ENCODE measurements at places on chromosomes 5 and 9. TPM values are rescaled to one million over a fixed set of nuclear protein-coding genes. Genes with fewer than 3 reads are reported as not detected.

DNA sequence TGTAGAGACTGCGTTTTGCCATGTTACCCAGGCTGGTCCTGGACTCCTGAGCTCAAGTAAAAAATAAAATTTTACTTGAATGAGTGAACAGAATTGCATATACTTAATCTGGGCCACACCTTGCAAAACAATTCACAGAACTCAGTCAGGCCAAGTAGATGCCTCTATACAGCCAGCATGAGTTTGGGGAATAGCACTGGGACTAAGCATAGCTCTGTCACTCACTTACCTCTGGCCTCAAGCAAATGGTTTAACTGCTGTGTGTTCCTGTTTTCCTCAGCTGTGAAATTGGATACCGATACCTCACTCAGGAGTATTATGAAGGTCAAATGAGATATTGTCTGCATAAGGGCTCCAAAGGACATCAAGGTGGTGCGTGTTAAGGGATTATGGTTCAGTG, 10.9 kb upstream of the FRMPD1 start:
- no peak for DNase-seq
- H3K36me3 ChIP-seq = no peaks in the 10 kb centered on the region
- H3K27ac ChIP-seq = no peak overlapping the region

DNA sequence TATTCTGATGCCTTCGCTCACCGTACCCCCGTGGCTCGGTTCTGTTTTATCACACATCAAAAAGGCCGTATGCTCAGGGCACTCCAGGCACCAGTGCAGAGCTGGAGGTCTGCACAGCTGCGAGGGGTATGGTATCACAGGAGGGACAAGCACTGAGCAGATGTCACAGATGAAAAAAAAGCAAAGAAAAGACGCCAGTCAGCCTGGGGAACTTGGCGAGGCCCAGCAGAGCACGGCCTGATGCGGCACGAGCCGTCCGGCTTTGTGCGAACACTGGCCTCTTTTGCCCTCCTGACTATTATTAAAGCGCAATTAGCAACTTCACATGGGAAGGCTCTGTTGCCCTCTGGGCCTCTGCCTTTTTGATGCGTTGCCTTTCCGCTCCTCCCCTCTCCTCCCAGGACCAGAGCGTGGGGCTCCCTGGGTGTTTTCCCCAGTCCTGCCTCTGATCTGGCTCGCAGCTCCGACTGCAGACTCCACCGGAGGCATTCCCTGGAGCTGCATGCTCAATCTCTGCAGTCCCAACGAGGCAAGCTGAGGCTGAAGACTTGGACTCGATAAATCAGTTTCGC, 44.4 kb downstream of the AK8 start:
- H3K27me3 ChIP-seq = no peaks in the 10 kb centered on the region
- H3K27ac ChIP-seq = no peak overlapping the region
- no peaks in the 10 kb centered on the region for H3K36me3 ChIP-seq
- no peaks in the 10 kb centered on the region for H3K4me1 ChIP-seq
- no peak for DNase-seq

GRCh38 chr5:88675708-88676636, 207.0 kb downstream of the MEF2C start:
- H3K27me3 ChIP-seq = no peaks in the 10 kb centered on the region
- no peaks in the 10 kb centered on the region for H3K36me3 ChIP-seq
- peaks cover 5% of the 10 kb centered on the region for H3K4me1 ChIP-seq
- no peak for DNase-seq
- H3K27ac ChIP-seq = no peak overlapping the region

GRCh38 chr5:135993880-135994636, 34.7 kb upstream of the TGFBI start:
- H3K4me3 ChIP-seq = no peak overlapping the region
- no peaks in the 10 kb centered on the region for H3K27me3 ChIP-seq
- no peak overlapping the region for H3K27ac ChIP-seq
- peak; percentile 25 for DNase-seq

DNA sequence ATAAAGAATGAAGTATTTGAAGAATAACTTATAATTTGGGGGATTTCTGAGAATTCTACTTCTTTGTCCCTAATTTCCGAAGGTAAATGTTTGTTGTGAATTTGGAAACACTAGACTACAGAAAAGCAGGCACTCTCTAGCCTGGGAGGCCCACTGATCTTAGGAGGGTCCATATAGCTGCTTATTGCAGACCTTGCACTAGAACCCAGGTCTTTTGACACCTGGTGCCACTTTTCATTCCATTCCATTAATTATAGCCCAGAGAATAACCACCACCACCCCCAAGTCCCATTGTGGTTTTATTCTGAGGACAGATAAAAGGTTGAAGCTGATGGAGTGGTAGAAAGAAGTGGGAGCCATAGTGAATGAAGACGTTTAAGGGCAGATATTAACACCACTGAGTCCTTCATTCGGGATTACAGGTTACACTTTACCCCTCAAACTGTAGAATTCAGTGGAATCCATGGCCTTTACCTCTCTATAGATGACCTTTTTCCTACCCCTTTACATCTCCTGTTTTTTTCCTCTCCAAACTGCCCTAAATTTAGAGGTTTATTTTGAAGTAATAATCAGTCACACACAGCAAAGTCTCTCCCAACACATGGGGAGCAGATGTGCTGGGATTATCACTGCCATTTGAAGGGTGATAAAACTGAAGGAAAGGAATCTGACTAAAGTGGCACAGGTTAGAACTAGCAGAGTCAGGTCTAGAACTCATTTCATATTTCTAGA, 12.0 kb upstream of the PSMD5 start:
- H3K27ac ChIP-seq = no peak overlapping the region
- DNase-seq = no peak
- no peaks in the 10 kb centered on the region for H3K4me1 ChIP-seq
- no peaks in the 10 kb centered on the region for H3K27me3 ChIP-seq
- no peak overlapping the region for H3K4me3 ChIP-seq

DNA sequence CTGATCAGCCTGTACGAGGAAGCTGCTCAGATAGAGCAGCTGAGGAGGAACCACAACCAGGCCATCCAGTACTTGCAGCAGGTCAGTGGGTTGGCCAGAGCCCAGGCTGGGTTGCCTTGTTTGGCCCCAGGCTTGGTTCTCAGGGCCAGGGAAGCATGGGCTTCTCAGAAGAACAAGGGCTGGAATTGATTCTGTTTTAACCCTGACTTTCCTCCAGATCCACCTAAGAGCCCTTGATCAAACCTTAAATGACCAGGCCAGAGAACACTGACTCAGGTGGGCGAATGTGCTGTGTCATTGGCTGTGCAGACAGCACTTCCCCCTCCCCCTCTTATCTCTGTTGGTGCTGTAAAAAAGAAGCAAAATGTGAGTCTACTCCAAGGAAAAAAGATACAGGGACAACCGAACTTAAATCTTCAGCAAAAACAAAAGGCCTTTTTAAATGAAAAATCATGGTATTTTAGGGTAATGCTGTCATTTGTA, 28.1 kb downstream of the TTC23L start:
- no peaks in the 10 kb centered on the region for H3K27me3 ChIP-seq
- H3K36me3 ChIP-seq = no peaks in the 10 kb centered on the region
- no peak overlapping the region for H3K4me3 ChIP-seq
- no peak for DNase-seq

CMBL gene
- total RNA-seq = 35.7 TPM

GRCh38 chr9:34496149-34496712, 26.6 kb downstream of the ENHO start:
- H3K36me3 ChIP-seq = no peaks in the 10 kb centered on the region
- H3K4me1 ChIP-seq = no peaks in the 10 kb centered on the region
- H3K27me3 ChIP-seq = no peaks in the 10 kb centered on the region
- no peak overlapping the region for H3K4me3 ChIP-seq

DTWD2 gene
- total RNA-seq = 24.4 TPM
